ENCODE measurements at places on chromosomes 7 and 10.

DNA sequence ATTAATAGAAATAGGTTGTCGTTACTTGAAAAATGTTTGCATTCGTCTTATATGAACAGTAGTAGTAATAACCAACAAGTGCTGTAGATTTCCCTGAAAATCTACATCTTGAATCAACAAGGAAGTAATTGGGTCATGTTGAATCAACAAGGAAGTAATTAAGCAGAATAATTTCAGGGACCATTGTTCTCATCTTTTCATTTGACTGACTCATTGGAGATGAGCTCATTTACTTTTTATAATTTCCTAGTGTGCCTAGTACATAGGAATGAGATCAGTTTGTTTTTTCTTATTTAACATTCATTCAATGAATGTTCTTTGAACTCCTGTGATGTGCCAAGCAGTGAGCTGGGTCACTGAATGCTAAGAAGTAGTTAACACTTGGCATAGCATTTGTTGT, 8.2 kb downstream of the CLDN12 start:
- DNase-seq, result no peak

DNA sequence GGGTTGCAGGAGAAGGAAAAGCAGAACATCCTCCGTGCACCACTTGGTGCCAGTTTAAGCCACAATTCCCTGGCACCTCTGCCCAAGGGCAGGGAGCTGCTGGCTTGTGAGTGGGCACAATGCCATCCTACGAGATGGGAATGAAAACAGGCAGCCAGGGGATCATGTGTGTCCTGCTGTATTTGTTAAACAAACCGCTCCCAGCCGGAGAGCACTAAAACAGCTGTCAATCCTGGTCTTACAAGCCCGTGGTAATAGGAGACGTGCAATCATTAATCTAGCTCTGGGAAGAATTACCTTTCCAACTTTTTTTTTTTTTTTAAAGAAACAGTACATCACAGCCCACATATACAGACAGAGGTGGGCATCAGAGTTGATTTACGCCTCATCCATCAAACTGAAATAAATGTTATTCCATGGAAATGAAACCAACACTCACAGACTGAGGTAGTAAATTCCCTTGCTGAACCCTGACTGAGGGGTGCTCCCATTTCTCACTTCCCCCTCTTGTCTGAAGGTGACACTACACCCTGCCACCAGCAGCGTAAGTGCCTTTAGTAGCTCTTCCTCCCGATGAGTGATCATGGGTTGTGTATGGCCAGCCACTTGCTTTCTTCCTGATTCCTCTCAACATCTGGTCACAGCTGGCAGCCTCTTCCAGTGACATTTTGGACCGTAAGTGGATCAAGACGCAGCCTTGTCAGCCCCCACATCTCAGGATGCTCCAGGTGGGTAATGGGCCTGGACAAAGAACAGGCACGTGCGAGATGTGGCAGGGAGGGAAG, 143.8 kb downstream of the TEX36 start:
- no peak for DNase-seq

- no peak for DNase-seq
Observed at GRCh38 chr7:28939367-28939766, 18.8 kb downstream of the TRIL start.

DNA sequence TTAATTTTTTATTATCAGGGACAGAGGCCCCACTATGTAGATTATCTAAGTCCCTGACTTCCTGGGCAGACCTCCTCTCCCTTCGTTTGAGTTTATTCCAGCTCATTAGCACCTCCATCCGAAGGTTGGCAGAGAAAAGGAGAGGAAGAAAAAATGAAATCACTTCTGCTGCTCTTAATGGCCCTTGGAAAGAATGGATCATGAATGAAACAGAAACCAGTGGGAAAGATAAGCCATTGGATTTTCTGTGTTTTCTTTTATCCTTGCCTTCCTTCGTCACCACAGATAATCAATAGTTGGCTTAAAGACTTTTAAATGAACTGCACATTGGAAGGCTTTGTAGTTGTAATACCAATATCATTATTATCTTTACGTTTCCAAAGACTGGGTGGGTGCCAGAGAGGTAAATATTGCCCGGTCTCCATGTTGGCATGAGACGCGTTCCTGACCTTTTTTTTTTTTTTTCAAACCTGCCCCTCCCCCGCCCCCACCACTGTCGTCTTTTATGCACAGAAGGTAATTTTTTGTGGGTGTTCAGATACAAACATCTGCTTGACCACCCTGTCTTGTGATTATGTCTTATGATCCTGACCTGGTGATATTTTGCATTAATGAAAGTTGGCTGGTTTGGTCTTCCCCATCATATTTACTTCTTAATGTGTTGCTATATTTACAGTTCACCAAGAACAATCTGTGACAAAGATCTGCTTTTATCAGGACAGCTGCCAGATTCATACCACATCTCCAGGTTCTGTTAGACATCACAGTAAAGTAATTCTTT, 116.8 kb downstream of the ARID5B start:
- no peak for DNase-seq

- no peak for DNase-seq
Observed at GRCh38 chr10:35307297-35307696, 29.0 kb upstream of the CCNY start.

DNA sequence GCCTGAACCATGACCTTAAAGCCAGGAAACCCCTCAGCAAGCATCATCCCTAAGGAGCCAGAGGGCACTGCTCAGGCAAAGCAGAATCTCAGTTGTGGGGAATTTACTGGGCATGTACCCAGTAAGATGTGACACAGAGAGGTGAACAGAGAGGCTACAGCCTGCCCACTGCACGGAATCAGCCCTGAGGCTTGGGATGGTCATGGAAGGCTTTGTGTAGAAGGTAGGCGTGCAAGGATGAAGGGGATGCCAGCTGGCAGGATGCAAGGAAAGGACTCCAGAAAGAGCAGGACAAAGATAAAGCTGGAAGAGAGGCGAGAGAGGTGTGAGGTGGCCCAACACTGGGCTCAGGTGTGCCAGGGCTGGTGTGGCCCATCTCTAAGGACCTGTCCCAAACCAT, 2.4 kb upstream of the AIFM2 start:
- DNase-seq, result no peak

DNA sequence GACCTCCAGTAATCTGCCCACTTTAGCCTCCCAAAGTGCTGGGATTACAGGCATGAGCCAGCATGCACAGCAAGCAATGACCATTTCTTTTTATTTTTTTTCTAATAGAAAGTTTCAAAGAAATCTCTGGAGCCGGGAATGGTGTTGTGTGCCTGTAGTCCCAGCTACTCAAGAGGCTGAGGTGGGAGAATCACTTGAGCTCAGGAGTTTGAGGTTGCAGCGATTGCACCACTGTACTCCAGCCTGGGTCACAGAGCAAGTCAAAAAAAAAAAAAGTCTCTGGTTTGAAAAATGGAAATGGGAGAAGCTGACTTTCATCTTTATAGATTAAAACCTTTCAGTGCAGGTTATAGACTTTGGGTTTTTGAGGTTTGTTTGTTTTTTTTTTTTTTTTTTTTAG, 44.8 kb upstream of the KMT2E start:
- DNase-seq, result no peak

DNA sequence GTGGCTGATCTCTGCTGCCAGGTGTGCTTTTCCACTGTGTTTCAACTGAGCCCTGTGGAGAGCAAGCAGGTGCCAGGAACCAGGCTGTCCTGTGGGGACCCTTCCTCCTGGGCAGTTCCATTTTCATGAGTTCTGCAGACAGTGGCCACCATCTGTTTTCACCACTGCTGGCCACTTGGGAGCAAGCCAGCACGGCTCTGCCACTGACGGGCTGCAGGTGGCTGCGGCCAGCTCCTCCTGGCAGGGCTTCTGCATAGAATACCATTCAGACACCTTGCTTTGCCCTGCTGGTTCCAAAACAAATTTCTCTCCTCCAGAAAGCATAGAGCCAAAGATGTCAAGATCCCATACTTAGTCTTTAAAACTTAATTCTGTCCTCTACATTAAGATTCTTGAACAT, 48.3 kb downstream of the LANCL2 start:
- no peak for DNase-seq

GRCh38 chr10:95394161-95394880, 103.5 kb upstream of the PDLIM1 start:
- DNase-seq, result no peak

- DNase-seq, result no peak
Observed at GRCh38 chr7:93575555-93576399, 1.3 kb upstream of the CALCR start.

- DNase-seq, result no peak
Observed at GRCh38 chr7:39605087-39605486, 18.3 kb upstream of the RALA start.

DNA sequence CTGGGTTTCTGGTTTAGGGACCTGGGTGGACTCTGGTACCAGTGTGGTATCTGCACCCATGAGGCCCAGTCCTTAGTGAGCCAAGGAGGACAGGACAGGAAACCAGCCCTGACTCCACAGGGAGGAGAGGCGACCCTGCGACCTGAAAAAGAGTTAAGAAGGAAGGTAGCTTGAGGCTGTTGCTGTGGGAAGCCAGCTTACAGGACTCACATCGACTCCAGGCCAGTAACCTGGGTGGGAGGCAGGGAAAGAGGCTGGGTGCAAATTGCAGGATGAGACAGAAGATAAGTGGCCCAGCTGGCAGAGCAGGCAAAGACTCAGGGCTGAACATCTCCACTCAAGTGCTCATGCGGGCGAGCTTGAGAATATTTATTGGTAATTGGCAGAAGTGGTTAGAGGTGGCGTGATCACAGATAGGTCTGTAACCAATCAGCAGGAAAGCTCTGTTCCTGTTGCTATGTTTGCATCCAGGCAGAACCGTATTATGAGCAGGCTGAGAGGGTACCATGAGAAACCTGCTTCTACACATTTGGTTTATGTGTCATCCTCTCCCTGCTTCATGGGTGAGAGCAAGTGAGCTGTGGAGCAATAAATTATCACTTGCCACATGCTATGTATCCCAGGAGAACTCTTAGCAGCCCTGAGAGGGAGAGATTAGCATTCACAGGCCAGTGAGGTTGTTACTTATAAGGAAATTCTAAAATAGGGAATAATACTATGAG, 11.0 kb downstream of the TLL2 start:
- no peak for DNase-seq

- DNase-seq, result peak; percentile 26
Observed at GRCh38 chr10:119409906-119410305, 132.6 kb downstream of the RGS10 start.

GRCh38 chr10:17122726-17123661, 6.6 kb downstream of the CUBN start:
- no peak for DNase-seq

- DNase-seq, result no peak
Observed at GRCh38 chr7:140989068-140989467, 25.7 kb downstream of the MRPS33 start.

- DNase-seq, result no peak
Observed at GRCh38 chr7:50404392-50404791, 45.8 kb downstream of the FIGNL1 start.

GRCh38 chr7:83040484-83040883, 122.2 kb downstream of the PCLO start:
- DNase-seq, result no peak

DNA sequence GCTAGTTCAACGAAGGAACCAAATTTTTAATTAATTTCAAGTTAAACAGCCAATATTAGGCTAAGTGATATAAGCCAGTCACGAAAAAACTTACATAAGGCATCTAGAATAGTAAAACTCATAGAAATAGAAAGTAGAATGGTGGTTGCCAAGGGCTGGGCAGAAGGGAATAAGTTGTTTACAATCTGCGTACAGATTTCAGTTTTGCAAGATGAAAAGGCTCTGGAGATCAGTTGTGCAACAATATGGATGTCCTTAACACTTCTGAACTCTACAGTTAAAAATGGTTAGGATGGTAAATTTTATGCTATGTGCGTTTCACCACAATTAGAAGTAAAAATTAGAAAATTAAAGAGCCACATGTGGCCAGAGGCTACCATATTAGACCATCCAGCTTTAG, 13.3 kb downstream of the SCRN1 start:
- no peak for DNase-seq

GRCh38 chr10:21174715-21175495, 277.8 kb upstream of the NEBL start:
- no peak for DNase-seq

Measured in progenitor cell of endocrine pancreas (in vitro differentiated cells).